ENCODE measurements at places on chromosomes 7 and 10.

DNA sequence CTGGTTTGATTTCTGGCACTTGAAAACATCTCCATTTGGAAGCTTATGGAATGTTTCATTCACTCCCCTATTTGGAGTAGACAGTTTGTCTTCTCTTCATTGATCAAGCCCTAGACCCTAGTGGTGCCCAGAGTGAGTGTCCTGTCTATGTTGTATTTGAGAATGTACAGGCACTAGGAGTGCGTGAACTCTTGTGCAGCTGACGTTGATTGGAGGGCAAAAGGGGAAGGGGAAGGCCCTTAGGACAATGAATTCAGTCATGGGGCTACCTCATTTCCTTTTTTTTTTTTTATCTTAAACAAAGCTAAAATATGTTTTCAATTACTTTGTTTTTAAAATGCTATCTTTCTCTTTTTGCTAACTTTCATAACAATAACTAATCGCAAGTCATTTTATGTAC, 66.5 kb downstream of the ADD3 start:
- DNase-seq, result no peak

GRCh38 chr7:70870349-70870748, 261.6 kb upstream of the GALNT17 start:
- no peak for DNase-seq

GRCh38 chr7:128270826-128271272, 29.8 kb downstream of the LEP start:
- DNase-seq, result no peak

DNA sequence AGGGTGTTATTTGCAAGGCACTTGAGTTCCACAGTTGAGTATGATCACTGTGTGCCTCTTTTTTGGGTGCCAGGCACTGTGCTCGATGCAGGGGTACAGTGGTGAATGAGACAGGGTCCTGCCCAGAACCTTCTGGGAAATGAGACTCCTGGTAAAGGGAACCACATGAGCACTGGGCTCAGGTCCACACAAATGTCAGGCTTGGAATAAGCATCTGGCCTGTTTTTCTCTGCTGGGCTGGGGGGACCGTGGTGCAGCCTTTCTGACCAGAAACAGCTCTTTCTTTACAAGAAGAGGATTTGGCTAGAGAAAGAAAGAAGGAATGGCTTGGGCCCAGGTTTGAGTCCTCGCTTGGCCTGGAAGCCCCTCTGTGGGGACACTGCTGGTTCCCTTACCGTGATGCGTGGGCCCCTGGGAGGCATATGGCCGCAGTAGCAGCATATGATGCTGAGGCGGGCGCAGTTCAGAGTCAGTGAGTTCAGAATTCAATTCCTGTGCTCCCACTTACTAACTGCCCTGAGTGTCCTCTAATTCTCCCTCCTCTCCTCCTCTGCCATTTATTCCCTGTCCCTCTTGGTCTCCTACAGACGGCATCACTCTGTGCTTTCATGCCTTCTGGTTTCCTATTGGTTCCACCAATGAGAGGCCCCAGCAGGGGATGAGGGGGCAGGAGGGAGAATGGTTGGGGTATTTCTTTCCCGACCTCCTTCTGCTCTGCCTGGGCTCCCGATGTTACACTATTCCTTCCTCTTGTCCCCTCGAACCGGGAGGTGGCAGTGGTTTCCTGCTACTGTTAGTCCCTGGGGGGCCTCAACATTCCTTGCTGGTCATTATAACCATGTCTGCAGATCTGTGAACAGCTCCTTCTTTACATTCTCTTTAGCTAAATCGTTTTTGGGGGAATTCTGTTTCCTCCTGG, 9.6 kb upstream of the KCP start:
- DNase-seq, result no peak

- DNase-seq, result no peak
Measured at GRCh38 chr10:22500656-22501340, 155.5 kb downstream of the SPAG6 start.

- DNase-seq, result no peak
Measured at GRCh38 chr7:98681951-98682350, 64.9 kb downstream of the NPTX2 start.

DNA sequence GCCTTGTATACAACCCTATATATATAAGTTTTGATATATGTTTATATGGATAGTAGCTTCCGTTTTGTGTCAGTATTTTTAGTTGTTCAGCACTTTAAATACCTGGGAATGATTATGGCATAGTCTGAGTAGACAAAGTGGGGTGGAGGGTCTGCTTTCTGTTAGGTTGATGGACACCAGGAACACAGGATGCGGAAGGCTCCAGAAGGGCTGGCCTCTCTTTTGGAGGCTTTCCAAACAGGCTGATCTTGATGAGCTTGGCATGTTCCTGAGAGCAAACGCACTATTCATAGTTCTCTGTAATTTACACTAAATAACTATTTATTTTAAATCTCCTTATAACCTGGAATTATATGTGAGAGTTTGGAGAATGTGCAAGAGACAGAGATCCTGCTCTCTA, 12.7 kb downstream of the AKR1E2 start:
- no peak for DNase-seq

DNA sequence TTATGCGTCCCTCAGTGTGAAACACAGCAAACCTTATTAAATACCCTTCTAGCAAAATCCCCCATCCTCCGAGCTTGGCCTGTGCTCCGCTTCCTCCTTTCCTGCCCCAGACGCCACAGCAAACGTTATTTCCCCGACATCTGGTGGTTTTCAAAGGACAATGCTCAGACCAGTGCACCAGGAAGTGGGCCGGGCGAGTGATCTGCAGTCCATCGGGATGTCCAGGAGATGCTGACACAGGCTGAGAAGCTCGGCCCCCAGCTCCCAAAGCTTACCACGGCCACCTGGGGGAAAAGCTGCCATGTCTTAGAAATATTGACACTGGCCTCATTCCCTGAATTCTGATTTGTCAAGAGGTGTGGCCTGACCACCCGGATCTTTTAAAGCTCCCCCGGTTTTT, 129.5 kb downstream of the PTPRN2 start:
- DNase-seq, result no peak

All from activated T-cell treated with anti-CD3 and anti-CD28 coated beads, Interleukin-2, amount 50 U/mL, for 48 hours (primary cell).